H1 (cell line): ENCODE measurements at places on chromosomes 11 and 22. TPM values are rescaled to one million over a fixed set of nuclear protein-coding genes. Genes with fewer than 3 reads are reported as not detected.

Gene BCO2
- 0.63 and 0.82 TPM in 2 replicates for total RNA-seq

Gene FBLN1
- 168 and 184 TPM in 2 replicates for total RNA-seq

Gene OR8D1
- total RNA-seq = not detected in 2 replicates

Gene GP1BB
- not detected in 2 replicates for total RNA-seq

DNA sequence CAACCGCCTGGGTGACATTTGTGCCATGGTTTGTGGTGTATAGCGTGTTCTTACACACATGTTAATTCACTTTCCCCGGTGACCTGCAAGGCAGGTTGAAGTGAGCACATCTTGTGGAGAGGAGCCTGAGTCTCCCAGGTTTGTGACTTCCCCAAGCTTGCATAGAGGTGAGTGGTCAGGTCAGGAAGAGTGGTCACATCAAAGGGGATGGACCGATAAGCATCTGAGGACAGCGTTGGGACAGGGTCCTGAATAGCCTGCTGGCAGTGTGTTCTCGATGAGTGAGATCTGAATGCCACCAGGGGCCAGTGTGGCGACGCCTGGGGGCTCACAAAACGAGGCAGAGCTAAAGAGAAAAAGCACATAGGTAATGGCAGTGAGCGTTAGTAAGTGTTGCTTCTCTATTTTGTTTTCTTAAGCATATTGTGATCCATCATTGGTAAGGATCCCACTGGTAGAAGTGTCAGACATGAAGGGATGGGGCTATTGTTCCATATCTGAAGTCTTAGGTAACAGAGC, 154.6 kb downstream of the GRIK4 start:
- DNase-seq = no peak

- DNase-seq = no peak
These were observed 406.2 kb upstream of the CADM1 start for GRCh38 chr11:115910379-115910778.

DNA sequence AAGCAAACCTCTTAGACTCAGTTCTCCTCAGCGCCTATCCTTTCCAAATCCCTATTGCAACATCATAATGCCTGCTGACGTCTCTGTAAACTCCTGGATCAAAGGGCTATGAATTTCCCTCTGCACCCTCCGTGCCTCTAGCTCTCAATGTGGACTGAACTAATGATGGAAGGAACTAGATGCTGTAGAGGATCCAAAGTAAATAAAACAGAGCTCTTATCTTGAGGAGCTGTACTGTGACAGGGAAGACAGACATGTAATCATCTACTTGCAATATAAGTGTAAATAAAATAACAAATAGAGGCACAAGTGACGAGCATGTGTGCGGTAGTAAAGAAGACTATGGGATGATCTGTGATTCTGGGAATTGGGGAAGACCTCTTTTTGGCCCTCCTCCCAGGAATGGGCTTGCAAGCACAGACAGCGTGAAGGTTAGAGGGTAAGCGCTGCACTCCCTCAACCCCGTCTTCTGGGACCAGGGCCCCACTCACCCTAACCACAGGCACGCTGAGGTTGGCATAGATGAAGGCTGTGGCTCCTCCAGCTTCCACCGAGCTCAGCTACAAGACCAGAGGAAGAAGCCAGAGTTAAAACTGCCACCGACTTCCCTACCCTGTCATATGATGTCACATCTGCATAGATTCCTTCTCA, 42.2 kb downstream of the P4HA3 start:
- DNase-seq = no peak
